ENCODE measurements at places on chromosomes 7 and 10.

GRCh38 chr10:117652228-117653169 is 110.0 kb downstream of the EMX2 start:
- no peak for DNase-seq

DNA sequence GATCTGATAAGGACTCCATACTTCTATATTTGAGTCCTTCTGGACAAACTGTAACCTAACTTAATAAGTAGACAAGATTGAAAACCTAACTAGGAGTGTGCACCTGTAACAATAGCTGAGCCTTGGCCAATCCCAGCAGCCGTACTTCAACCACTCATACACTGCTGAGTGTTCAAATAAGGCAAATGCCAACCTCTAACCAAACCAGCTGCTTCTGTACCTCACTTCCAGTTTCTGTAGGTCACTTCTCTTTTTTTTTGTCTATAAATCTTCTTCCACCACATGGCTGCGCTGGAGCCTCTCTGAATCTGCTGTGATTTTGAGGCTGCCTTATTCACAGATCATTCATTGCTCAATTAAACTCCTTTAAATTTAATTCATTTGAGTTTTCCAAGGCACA is 753.2 kb downstream of the DNAJB9 start:
- no peak for DNase-seq

DNA sequence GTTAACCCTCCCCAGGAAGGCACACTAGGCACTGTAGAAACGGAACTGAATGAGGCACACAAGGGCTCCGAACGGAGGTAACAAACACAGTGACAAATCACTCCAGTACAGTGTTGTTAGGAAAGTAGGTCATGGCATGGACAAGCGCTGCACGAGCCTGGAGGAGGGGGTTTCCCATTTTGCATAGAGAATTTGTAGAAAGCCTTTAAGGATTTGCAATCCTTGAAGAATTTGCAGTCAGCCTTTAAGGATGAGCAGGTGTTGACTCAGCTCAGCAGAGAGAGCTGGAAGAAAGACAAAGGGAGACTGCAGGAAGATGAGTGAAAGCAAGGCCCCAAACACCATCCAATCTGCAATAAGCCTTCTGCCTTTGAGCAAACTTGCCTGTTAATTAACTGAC is 51.1 kb upstream of the PPP1R3C start:
- no peak for DNase-seq

GRCh38 chr7:98051118-98051744 is 55.4 kb upstream of the LMTK2 start:
- peak; percentile 32 for DNase-seq

- DNase-seq: no peak
These were observed 84.8 kb upstream of the ASAH2 start for GRCh38 chr10:50336140-50336539.

DNA sequence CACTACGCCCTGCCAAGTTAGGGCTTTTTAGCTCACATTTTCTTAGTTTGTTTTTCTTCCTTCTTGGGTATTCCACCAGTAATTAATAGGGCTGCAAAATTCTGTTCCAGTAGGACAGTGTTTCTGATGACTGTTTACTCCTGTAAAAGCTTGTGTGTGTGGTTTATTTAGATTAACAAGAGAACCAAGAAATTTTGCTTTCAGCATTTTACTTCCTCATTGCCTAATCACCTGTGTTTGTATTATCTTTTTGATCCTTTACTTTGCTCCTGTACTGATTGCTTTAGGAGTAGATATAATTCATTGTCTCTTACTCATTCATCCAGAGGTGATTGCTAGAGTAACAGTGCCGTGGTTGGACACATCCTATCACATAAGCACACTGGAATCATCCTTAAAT is 27.7 kb downstream of the TDRD1 start:
- no peak for DNase-seq

DNA sequence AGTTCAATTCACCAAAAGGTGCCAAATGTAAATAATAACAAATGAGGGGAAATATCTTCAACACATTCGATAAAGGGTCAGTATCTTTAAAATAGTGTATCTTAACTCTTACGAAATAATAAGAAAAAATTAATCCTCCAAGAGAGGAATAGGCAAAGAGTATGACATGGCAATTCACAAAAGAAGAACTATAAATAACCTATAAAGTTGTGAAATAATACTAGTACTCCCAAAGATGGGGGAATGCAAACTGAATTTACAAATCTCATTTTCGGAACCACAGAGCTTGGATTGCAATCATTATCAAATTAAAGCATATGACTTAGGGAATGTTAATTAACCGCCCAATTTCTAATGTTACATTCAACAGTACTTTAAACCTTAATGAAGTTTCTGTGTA is 78.2 kb upstream of the TARP start:
- no peak for DNase-seq

GRCh38 chr7:105131033-105131656 is 117.1 kb downstream of the KMT2E start:
- no peak for DNase-seq

GRCh38 chr10:90504172-90504571 is 353.7 kb downstream of the HTR7 start:
- DNase-seq: no peak

GRCh38 chr7:150341263-150342120 is at the start of gene RARRES2:
RARRES2 (minus strand) TSS chr7:150341629; CDS start chr7:150340609, 1,020 bp downstream.
- no peak for DNase-seq

- no peak for DNase-seq
These were observed 12.4 kb downstream of the TMEM273 start for GRCh38 chr10:49175587-49176309.

DNA sequence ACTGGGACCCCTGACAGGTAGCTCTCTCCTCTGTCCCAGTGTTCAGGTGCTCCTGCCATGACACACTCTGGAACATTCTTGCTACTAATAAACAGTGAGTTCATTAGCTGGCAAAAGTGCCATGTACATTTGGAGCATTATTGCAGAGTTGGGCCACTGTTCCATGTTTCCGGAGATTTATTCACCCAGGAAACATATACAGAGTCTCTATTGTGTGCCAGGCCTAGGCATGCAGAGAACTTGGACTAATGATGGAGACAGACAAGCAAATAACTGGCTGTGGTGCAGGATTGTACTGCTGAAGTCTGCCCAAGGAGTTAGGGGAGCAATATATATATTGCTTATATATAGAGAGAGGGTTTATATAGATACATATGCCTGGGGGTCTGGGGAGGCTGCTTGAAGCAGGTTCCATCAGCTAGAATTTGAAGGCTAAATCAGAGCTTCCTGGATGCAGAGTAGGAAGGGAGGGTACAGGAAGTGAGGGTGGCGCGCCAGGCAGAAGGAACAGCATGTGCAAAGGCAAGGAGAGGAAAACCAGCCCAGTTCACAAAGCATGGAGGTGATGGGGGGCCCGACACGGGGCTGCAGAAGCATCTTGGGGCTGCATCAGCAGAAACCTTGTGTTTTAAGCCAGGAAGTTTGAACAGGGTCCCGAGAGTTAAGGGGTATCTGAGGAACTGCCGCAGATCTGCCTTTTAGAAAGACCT is 22.7 kb upstream of the EEPD1 start:
- no peak for DNase-seq

DNA sequence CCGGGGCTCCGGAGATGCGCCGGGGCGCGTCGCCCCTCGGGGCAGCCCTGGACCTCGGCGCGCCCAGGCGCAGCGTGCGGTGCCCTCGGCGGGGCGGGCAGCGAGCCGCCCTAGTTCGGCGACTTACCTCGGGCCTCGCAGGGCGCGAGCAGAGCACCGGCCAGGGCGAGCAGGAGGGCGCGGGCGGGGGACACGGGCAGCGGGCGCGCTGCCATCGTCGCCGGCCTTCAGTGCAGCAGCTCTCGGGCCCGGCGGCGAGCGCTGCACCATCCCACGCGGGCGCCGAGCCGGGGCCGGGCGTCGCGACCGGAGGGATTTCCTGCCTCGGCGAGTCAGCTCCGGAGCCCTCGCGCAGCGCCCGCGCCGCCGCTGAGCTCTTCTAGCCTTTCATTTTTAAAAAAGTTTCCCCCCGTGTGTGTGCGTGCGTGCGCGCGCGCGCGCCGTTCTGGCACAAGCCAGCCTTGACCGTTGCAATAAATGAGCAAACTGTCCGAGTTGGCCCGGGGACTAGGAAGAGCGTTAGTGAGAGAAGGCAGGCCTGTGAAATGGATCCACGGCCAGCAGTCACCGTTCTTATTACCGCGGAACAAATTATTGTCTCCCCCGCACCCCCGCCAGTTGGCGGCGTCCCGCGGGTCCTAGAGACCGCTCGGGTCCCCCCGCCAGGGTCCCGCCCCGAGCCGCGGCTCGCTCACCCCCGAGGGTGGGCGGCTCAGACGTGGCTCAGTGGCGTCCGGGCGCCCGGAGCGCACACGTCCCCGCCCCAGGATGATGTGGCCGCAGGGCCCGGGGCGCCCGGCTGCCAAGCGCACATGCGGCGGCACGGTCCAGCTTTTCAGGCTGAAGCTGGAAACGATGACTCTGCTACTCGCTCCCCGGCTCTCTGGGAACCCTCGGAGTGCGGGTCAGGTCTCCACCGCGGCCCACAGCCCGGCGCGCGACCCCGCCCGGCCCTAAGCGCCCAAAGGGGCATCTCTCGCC is at the start of gene ADAM12:
TSS of gene ADAM12 (minus strand) at position 547 of the 981 bp plus-strand sequence. CDS start at position 215, 332 bp downstream.
- no peak for DNase-seq

DNA sequence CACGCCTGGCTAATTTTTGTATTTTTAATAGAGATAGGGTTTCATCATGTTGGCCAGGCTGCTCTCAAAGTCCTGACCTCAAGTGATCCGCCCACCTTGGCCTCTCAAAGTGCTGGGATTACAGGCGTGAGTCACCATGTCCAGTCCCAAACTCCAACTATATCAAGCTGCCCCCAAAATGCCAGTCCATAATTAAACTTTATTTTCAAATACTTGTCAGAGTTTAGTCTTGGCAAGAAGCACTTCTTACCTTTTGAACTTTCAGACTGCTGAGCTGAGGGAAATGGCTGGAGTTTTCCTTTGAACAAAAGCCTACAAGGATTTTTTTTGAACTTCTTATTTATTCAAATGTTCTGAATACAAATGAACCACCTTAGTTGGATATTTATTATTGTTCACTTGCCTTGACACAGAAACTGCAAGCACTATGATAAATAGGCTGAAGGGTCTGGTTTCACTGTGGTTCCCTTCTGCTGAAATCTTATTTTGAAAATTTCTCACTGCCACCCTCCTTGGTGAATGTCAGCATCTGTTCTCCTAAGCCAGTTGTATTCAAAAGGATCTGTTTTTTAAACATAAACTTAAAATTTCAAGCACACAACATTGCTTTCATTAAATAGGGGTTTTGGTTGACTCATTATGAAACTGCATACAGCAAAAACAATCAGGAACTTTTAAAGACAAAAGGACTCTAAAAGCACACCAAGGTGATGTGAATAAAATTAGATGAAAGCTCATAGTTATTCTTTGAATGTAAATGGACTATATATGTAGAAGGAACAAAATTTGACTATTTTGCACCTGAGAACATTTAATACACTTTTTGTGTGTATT is 101.7 kb upstream of the SLC26A5 start:
- no peak for DNase-seq

DNA sequence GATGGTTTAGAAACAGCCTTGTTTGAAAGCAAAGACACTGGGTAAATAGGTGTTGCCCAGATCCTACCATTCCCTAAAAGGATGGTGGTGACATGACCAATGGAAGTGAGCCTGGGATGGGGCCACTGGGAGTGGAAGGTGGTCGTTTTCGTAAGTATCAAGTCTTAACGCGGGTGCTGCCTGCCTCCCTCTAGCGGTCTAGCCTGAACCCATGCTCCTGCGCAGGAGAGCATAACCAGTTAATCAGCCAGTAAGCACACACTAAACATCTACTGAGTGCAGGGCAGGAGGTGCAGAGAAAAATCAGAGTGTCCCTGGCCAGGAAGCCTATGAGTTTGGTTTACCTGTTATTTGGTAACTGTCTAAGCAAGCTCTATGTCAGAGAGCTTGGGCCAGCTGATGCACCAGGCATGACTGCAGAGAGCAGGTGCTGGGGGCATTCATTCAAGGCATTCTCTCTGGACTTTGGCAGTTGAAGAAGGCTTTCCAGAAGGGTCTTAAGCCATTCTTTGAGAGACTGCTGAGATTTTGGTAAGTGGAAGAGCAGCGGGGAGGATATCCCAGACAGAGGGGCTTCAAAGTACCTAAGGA is 930 bp downstream of the GARIN1A start:
- no peak for DNase-seq

DNA sequence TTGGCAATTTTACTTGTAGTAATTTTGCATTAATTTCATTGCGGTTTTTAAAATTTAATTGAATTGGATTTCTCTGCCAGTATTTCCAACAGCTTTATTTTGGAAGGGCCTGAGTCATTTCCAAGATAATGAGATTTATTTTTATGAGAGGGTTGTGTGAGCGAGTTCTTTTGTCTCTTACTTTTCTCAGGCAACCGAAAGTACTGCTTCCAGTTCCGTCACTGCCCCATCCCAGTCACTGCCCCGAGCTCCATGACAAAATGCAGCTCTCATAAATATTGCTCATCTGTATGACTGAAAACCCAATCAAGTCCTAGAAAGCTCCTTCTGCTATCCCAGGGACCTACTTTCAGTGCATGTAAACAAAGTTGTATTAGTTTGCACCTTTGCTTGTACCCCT is 468.4 kb upstream of the SEMA3D start:
- no peak for DNase-seq

DNA sequence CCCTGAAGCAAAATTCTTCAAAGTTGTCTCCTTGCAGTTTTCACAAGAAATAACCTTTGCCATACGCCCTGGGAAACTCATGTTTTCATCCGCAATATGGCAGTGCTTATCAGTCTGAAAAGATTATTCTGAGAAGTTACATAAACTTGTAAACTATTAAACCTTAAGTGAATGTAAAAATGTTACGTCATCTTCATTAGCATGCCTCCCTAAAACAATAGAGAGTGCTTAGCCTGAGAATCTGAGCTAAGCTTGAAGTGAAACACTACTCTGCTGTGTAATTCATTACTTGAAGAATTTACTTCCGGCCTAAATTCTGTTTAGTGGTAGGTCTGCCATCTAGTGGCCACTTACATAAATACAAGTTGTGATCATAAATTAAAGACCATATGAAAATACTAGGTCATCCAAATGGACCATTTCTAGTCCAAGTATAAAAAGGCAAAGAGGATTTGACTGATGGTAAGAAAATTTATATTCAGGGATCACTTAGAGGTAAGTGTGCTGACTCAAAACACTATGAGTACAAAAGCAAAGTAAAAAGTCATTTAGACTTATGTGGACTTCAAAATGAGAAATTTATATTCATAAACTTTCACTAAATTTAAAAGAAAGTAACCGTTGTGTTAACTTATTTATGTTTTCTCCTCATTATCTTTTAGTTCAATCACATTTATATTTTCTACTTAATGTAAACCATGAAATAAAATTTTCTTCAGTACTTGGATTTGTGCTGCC is 745.1 kb upstream of the LRRTM3 start:
- DNase-seq: no peak

DNA sequence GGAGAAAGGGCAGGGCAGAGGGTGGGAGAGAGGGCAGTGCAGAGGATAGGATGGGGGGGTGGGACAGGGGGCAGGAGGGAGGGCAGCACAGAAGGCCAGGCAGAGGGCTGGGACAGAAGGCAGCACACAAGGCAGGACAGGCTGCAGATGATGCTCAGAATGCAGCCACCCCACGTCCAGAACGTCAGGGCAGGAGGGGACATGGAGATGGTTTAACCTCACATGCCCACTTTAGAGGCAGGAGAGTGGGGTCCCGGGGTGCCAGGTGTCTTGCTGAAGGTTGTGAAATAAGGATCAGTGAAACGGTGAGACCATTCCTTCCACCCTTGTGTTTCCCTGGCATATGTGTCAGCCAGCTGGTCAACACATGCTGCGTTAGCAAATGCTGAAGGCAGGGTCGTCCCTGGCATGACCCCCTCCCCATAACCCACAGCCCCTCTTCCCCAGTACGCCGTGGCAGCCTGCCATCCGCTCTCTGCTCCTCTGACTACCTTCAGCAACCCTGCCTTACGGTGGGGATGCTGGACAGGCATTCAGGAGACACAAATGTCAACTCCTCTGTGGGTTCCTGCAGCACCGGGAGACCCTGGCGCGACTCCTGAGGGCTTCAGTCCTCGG is 592.1 kb downstream of the DNAJB6 start:
- no peak for DNase-seq

- DNase-seq: no peak
These were observed 132.7 kb downstream of the JCAD start for GRCh38 chr10:29926693-29927048.

Measured in activated CD4-positive, alpha-beta T cell treated with anti-CD3 and anti-CD28 coated beads for 1 hour (primary cell).